ENCODE measurements at places on chromosomes 2 and 18.

GRCh38 chr2:53498210-53498609 is 269.4 kb upstream of the CHAC2 start:
- DNase-seq, result no peak

GRCh38 chr18:78473563-78473962 is 506.1 kb upstream of the SALL3 start:
- no peak for DNase-seq

GRCh38 chr2:144198116-144198515 is 321.8 kb downstream of the ZEB2 start:
- no peak for DNase-seq

GRCh38 chr2:168691221-168691620 is 111.2 kb upstream of the NOSTRIN start:
- DNase-seq, result no peak

DNA sequence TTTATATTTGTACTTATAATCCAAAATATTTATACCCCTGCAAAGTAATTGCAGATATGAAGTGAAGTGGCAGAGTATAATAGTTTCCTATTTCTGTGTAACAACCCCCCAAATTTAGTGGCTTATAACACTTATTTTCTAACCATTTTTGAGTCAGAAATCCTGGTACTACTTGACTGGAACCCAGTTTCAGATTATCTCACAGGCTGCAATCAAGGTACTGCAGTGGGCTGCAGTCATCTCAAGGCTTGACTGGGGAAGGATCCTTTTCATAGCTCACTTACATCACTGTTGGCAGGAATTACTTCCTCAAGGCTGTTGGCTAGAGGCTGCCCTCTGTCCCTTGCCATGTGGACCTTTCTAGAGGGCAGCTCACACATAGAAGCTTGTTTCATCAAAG is 558.2 kb upstream of the PKDCC start:
- no peak for DNase-seq

DNA sequence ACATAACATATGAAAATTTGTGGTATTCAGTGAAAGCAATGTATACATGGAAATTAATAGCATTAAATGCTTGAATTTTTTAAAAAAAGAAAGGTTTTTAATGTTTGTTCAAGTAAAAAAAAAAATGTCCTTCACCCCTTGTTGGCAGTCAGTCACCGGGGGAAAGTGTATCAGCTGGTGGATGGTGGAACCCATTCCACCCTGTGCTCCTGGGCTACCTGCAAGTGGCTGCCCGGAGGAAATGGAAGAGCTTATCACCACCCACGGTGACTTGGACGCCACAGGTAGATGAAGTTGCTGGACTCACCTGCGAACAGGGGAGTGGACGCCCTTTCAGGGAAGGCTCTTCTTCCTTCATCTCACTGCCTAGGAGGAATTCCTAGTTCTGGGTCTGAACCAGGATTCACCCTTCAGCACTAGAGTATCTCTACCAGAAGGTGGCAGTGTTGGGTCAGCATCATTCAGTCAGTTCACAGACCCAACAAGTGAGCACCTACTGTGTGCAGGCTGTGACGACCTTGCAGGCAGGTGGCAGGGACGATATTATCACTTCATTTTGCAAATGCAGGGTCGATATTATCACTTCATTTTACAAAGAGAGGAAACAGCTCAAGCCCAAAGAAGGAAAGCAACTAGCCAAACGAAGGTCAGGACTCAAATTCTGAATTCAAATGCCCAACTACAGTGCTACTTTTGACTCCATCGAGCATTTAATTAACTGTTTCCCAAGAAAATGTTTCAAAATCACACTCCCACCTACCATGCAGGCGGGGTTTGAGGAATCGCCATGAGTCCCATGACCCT is 35.8 kb downstream of the CIB4 start:
- DNase-seq, result peak; percentile 65

All from HEK293T (cell line).